Placental epithelial cell (primary cell): ENCODE measurements at places on chromosomes 16 and 17. TPM values are rescaled to one million over a fixed set of nuclear protein-coding genes. Genes with fewer than 3 reads are reported as not detected.

The TBCD gene
- total RNA-seq: 114 and 131 TPM in 2 replicates

The ACSM3 gene
- 1.8 and 5.9 TPM in 2 replicates for total RNA-seq

The TNS4 gene
- total RNA-seq: 65.2 and 130 TPM in 2 replicates

The PYY gene
- total RNA-seq: not detected in 2 replicates

The FBXW10B gene
- total RNA-seq: 1.2 and 2.2 TPM in 2 replicates

The MFAP4 gene
- total RNA-seq: 2.1 and 19.2 TPM in 2 replicates

The LITAFD gene
- not detected in 2 replicates for total RNA-seq

The RHBDF1 gene
- total RNA-seq: 41.8 and 43.2 TPM in 2 replicates

The GPR179 gene
- total RNA-seq: under 0.01 TPM in 1 of 2 replicates, not detected in the other

The CCDC137 gene
- 3.7 and 6.3 TPM in 2 replicates for total RNA-seq

The TBC1D3D gene
- total RNA-seq: 1.1 TPM in 1 of 2 replicates, not detected in the other

The CRYBA1 gene
- not detected in 2 replicates for total RNA-seq

The UNKL gene
- total RNA-seq: 7.0 and 7.5 TPM in 2 replicates

The NPIPA2 gene
- total RNA-seq: 0.79 TPM in 1 of 2 replicates, not detected in the other

The PRSS27 gene
- 1.6 TPM in 2 replicates for total RNA-seq

The CLEC18B gene
- 2.0 and 2.5 TPM in 2 replicates for total RNA-seq

The SHISA6 gene
- total RNA-seq: not detected in 2 replicates

The DPEP1 gene
- not detected in 2 replicates for total RNA-seq

The KLHL36 gene
- total RNA-seq: 36.1 and 46.4 TPM in 2 replicates

The NPIPA8 gene
- 0.79 TPM in 1 of 2 replicates, not detected in the other for total RNA-seq

The HSPB9 gene
- total RNA-seq: not detected in 2 replicates

The KRT31 gene
- not detected in 2 replicates for total RNA-seq

The HSD17B1 gene
- 3.1 and 5.5 TPM in 2 replicates for total RNA-seq

The TMEM98 gene
- total RNA-seq: 10.4 and 58.1 TPM in 2 replicates

The EXOC3L1 gene
- total RNA-seq: not detected in 2 replicates

The EFNB3 gene
- 2.2 and 5.9 TPM in 2 replicates for total RNA-seq

The MRTFB gene
- total RNA-seq: 22.8 and 23.5 TPM in 2 replicates

The AIPL1 gene
- total RNA-seq: not detected in 2 replicates

The ZNF750 gene
- total RNA-seq: not detected in 2 replicates

The CD300A gene
- total RNA-seq: not detected in 2 replicates

The TERB1 gene
- total RNA-seq: 0.79 TPM in 1 of 2 replicates, not detected in the other

The ABCC12 gene
- not detected in 2 replicates for total RNA-seq

The CCL4L2 gene
- total RNA-seq: not detected in 2 replicates

The PITPNC1 gene
- total RNA-seq: 4.3 and 4.9 TPM in 2 replicates

The KRT9 gene
- total RNA-seq: 0.39 and 0.87 TPM in 2 replicates

The MAPT gene
- under 0.01 TPM in 1 of 2 replicates, not detected in the other for total RNA-seq

The TSPAN10 gene
- 2.0 and 3.9 TPM in 2 replicates for total RNA-seq

The UTP4 gene
- 11.4 and 16.5 TPM in 2 replicates for total RNA-seq

The GAST gene
- total RNA-seq: not detected in 2 replicates

The PRAC2 gene
- not detected in 2 replicates for total RNA-seq

The PERCC1 gene
- not detected in 2 replicates for total RNA-seq

The MYH8 gene
- not detected in 2 replicates for total RNA-seq

The HCRT gene
- not detected in 2 replicates for total RNA-seq

The PTX4 gene
- not detected in 2 replicates for total RNA-seq

The MYH2 gene
- total RNA-seq: not detected in 2 replicates

The UNC13D gene
- 204 and 275 TPM in 2 replicates for total RNA-seq

The SLC12A3 gene
- total RNA-seq: 0.22 and 1.6 TPM in 2 replicates

The ZSCAN10 gene
- not detected in 2 replicates for total RNA-seq

The NTN3 gene
- 0.11 and 1.6 TPM in 2 replicates for total RNA-seq

The GRB7 gene
- 5.1 and 8.4 TPM in 2 replicates for total RNA-seq

The ARSG gene
- total RNA-seq: 0.33 and 0.39 TPM in 2 replicates

The UMOD gene
- total RNA-seq: not detected in 2 replicates

The SYT17 gene
- 10.4 and 20.4 TPM in 2 replicates for total RNA-seq

The MYH1 gene
- not detected in 2 replicates for total RNA-seq

The CSNK2A2 gene
- 24.8 and 33.8 TPM in 2 replicates for total RNA-seq

The PIRT gene
- total RNA-seq: not detected in 2 replicates

The CDH11 gene
- 124 and 169 TPM in 2 replicates for total RNA-seq
